LoVo (cell line): ENCODE measurements at places on chromosomes 7 and 10.

GRCh38 chr10:5526691-5527331, 2.0 kb downstream of the CALML3 start:
- no peak for DNase-seq

GRCh38 chr7:8060241-8060640, 91.6 kb downstream of the GLCCI1 start:
- DNase-seq, result no peak

DNA sequence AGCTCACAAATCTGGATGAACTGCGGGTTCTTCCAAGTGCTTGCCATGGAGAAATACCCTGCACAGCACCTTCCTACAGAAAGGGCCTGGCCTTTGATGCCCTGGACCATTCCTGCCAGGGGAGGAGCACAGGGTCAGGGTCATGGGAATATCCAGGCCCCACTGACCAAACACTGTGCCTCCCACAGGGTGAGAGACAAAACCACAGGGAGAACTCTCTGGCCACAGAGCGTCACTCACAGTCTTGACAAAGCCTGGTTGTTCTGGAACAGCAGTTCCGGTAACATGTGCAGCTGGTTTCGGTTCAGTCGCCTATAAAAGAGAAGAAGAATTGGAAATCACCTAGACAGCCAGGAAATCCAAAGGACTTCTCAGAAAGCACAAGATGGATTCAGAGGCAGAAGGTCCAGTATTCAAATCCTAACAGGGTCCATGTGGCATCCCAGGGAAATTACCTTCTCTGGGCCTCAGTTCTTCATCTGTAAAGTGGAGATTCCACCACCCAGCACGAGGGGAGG, 28.1 kb downstream of the SLIT1 start:
- no peak for DNase-seq

DNA sequence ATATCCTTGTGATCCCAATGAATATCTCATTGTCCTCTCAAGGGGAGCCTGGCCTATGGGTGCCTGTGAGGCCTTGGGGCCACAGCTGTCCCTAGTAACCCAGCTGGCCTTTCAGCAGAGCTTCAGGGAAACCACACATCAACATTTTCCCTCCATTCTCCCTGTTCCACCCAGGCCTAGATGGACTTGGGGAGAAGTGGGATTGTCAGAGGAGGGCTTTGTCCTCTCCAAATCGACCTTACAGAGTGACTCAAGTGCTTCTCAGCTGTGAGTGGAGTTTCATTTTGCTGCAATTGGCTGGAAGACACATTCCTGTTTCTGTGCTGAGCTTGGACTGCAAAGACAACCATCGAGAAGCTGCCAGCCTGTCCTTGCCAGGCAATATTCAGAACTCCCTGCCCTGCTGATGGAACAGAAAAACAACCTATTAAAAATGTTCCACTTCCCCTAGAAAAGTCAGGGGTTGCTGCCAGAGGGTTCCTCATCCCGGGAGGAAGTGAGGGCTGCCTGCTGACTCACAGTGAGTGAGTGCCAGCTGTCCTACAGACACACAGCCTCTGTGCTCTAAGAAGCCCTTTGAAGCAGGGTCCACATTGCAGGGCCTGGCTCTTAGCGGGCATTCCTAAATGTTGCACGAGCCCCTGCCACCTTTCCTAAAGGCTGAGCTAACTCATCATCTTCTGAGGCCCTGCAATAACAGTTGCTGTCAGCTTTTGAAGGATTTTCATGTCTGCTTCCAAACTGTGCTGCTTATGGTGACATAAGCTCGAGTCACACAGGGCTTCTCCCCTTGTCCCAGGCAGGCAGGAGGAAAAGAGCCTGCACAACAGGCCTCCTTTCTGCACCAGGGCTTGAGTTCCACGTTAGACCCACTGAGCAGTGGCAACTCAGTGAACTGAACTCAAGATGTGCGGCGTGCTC, 20.5 kb downstream of the STRA8 start:
- no peak for DNase-seq

- no peak for DNase-seq
These were observed 228.1 kb downstream of the BMPER start for GRCh38 chr7:34133356-34133982.

- DNase-seq, result peak; percentile 37
These were observed 357.1 kb downstream of the PCLO start for GRCh38 chr7:82805527-82805960.
